Activated T-cell treated with anti-CD3 and anti-CD28 coated beads for 48 hours (primary cell): ENCODE measurements at places on chromosomes 1 and 21.

DNA sequence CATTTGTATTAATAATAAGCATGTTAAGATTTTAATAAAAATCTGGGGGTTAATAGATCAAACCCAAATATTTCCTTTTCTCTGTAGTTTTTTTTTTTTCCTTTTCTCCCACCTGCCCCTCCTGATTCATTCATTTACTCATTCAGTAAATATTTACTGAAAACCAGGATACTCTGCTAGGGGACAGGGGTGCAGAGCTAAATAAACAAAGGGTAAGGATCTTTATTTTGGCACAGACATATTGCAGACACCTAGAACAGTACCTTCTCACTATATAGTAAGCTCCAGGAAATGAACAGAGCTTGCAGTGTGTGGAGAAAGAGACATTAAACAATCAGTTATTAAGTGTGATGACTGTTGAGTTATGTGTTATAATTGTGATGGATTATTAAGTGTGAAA is 60.9 kb downstream of the AK5 start:
- DNase-seq: no peak

DNA sequence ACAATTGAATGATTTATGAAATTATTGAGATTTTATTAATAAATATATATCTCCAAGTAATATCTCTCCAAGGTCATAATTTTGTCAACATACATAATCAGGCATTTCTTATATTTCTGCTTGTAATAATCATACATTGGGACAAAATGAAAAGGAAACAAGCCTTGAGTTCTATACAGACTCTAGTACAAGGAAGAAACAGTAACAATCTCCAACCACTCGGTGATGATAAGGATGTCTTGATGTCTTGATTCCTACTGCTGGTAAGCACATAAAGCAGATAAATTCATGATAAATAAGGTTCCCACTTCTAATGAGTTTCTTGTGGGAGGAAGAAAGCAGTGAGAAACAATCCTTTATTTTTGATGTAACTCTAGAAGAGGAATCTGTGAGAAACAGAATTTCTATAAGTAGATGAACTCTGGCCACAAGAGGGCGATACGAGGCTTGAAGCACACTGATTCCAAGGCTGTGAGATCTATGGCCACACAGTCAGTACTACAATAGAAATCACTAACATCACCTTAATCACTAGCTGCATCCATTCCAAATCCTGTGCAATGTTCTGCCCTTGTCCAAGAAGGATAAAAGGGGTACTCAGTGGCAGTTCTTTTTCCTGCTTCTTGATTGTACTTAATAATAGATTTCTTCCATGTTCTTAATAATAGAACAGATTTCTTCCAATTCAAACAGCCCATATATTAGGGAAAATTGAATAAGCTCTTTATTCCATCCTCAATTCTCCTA is 41.4 kb upstream of the LRRC8B start:
- DNase-seq: peak; percentile 59

DNA sequence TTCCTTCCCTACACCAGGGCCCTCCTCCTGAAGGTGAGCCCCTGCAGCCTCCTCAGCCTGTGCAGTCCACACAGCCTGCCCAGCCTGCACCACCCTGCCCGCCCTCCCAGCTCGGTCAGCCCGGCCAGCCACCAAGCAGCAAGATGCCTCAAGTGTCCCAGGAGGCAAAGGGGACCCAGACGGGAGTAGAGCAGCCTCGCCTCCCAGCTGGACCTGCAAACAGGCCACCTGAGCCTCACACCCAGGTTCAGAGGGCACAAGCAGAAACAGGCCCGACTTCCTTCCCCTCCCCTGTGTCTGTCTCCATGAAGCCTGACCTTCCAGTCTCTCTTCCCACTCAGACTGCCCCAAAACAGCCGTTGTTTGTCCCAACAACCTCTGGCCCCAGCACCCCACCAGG is 38.8 kb downstream of the ZBTB17 start:
- no peak for DNase-seq

GRCh38 chr1:230306169-230306568 is 120.0 kb downstream of the PGBD5 start:
- DNase-seq: peak; percentile 18

DNA sequence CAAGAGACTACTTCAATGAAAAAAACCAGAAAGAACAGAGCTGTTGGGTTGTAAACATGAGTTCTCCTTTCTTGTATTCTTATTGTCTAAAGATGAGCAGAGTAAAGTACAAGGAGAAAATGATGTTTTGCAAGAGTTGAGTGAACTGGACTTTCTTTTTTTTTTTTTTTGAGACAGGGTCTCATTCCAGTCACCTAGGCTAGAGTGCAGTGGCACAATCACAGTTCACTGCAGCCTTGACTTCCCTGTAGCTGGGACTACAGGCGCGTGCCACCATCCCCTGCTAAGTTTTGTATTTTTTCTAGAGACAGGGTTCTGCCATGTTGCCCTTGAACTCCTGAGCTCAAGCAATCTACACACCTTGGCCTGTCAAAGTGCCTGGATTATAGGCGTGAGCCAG is 7.1 kb upstream of the IVNS1ABP start:
- DNase-seq: no peak

DNA sequence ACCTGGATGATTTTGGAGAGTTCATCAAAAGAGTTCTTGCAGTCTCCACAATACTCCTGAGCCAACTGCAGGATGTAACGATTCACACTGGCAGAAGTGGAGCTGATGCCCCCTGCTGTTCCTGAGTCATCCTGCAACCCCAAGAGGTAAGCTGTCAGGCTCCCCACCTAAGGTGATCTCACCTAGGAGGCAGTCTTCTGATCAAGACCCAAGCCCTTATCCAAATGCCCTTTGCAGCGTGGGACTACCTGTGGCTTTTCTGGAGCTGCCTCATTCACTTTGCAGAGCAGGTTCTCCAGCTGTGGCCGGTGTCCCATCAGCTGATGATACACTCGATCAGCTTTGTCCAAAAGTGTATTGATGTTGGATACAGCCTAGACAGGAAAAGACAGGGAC is 96.4 kb downstream of the UBR4 start:
- no peak for DNase-seq
